NCI-H1048 (cell line): ENCODE measurements at places on chromosomes 11 and 22.

DNA sequence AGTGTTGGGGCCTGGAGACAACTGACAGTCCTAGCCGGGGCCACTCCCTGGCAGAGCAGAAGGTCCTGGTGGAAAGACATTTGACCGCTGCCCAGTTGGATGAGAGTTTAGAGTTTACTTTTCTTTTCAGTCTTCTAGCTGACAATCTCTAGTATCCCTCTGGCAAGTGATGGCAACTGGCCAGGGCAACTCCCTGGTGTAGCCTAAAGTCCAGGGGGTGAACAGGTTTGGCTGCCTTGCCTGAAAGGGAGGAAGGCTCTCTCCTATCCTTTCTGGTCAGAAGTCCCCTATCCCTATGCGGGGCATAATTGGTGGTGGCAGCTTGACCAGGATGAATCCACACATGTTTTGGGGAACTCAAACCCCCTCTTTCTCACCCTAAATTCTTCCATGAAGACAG lies 16.8 kb upstream of the MSANTD2 start:
- DNase-seq: no peak

DNA sequence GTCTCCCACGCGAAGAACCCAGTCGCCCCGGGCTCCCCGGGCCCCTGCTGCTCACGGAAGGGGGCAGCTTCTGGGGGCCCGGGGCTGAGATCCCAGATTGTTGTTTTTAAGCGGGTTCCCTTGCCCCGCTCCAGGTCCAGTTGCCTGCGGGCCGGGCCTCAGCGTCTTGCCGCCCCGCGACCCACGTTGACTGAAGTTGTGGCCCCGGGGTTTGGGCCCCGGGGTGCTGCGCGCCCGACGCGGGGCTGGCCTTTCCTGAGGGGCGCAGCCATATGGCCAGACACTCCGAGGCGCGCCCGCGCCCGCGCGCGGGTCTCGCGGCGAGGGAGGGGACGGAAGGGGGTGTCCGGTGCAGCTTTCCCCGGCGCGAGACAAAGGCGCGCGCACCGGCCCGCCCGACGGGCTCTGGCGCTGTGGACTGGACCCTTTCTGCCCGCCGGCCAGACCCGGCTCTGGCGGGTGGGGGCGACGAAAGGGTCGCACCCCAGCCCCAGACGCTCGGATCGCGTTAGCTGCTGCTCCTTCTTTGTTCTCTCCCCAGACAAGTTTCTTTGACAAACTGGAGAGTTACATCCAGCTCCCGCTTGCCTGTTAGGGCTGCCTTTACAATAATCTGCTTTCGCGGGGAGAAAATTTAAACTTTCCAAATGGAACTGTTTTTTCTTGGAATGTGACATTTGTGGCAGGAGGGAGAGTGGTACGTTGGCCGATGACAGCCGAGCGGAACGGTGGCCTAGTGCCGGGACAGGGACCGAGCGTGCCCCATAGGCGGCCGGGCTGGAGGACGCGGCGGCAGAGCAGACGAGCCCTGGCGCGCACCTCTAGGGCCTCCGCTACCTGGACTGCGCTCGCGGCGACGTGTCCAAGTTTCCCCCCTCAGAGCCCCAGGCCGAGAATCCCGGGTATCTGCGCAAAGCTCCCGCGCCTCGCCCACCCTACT lies 716 bp downstream of the AMOTL1 start:
- no peak for DNase-seq

DNA sequence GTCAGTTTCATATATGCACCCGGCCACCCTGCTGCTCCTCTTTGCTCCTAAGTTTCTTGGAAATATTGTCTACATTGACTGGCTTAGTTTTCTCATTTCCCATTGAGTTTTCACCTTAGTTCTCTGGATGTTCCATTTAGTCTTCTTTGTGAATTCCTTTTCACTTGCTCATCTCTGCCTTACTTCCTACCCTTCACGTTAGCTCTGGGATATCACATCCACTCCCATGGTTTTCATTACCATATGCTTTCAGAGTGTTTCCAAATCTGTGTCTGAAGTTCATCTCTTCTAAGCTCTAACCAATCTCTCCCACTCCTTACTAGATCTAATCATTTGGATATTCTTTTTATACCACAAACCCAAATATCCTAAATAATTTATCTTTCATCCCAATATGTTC lies 226.4 kb downstream of the FAM76B start:
- DNase-seq: no peak

DNA sequence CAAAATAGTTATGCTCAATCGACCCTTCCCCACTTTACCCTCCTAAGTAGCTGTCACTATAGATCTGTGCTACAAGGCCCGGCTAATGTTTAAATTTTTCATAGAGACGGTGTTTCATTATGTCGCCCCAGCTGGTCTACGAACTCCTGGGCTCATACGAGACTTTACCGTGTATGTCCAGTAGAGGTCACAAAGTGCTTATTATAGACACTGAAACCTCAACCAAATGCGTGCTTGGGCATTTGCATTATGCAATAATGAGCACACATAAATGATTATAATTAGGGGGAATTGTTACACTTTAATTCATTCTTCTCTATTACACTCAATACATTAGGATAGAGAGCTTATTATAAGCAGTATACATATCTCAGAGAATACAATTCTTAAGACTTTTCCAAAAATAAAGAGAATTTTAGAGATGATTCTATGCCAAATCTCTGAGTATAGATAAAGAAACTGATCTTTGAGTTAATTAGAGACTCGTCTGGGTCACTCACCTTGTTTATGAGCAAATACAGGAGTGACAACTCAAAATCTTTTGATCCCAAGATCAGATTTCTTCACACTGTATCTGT lies 12.5 kb upstream of the MRPL16 start:
- DNase-seq: no peak

GRCh38 chr22:27205492-27206373 lies 548.3 kb downstream of the MIAT start:
- DNase-seq: no peak

- no peak for DNase-seq
Measured at GRCh38 chr22:45771711-45772110, 100.1 kb downstream of the ATXN10 start.

DNA sequence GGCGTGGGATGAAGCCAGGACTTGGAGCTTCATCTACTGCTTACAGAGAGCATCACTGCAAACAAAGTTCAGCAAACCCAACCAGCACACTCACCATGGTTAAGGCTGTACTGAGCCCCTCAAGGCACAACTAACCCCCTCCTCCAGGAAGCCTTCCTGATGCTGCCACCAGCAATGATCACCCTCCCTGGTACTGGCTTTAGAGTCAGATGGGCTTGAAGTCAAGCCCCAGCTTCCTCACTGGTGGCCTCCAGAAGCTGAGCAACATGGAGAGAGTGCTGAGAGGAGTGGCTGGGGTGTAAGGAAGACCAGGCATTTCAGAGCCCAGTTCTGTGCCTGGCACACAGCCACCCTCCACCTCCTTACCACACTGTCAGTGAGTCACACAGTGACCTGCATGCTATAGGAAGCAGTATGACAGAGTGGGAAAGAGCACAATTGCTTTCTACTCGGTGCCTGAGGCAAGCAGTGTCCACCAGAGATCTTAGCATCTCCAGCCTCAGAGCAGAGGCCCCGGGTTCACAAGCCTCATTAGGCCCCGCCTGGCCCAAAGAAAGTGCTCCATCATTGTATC lies 24.7 kb upstream of the BAIAP2L2 start:
- no peak for DNase-seq

- DNase-seq: no peak
Measured at GRCh38 chr11:60951904-60952741, at the start of gene SLC15A3. TSS of gene SLC15A3 (minus strand) at chr11:60952176. CDS start at chr11:60951551, 625 bp downstream.

DNA sequence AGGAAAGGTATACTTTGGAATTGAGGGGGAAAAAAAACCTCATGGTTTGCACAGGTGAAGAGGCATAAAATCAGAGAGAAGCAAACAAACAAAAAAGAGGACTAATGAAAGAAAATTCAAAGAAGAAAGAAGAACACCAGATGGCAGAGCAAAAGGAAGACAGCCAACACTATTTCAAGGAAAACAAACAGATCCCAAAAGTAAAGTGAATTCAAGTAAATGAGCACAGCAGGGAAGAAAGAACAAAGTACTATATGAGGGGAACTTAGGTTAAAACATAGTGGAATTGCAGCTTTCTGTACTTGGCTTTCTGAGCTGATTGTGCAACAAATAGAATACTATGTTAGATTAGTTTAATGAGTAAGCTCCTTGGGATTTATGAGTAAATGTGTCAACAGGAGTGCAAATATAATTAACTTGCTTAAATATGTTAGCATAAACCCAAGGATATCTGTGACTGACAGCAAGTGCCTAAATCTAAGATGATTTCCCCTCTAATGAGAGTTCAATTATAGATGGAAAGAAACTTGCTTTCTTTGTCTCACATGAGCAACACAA lies 404.6 kb upstream of the CNTN5 start:
- no peak for DNase-seq

GRCh38 chr11:125111001-125111342 lies 454 bp downstream of the TMEM218 start:
- no peak for DNase-seq

GRCh38 chr11:19795082-19795481 lies 82.4 kb downstream of the NAV2 start:
- no peak for DNase-seq

DNA sequence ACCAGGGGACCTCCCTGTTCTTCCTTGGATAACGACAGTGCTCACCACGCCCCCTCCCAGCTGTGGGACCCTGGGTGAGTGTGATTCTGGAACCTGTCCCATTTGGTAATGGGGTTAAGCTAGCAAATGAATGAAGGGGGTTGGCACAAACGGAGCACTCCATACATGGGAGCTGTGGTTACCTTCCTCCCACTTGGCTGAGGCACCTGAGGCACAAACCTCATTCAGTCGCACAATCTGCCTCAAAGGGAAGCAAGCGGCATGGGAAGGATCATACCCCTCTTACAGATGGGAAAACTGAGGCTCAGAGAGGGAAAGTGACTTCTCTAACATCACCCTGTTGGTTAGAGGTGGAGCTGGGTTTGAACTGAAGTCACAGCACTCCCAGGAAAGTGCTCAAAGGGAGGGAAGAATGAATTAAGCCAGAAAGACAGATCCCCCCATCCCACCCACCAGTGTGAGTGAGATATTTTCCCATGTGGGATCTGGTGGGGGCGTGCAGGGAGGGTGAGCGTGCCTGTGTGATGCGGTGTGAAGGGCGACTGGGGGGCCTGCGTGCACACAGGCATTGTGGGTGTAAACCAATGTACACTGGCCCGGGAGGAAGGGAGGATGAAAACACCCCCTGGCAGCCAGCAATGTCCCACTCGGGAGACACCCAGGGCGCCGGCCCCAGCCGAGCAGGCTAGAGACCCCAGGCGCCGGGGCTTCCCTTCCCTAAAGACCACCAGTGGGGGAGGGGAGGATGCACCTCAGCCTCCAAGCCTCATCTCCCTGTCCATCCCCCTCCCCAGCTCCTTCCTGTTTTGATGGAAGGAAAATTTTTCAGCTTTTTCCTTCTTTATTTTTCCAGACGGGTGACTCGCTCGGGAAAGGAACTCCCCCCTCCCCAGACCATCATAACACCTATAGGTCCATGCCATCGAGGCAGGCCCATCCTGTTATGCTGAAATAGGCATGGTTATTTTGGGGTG lies 8.0 kb upstream of the PDGFB start:
- DNase-seq: no peak

- peak; percentile 3 for DNase-seq
Measured at GRCh38 chr11:31397239-31397834, 27.7 kb downstream of the DNAJC24 start.

- DNase-seq: no peak
Measured at GRCh38 chr22:31898926-31899325, 45.4 kb upstream of the YWHAH start.

GRCh38 chr11:62359475-62359874 lies 22.2 kb downstream of the ASRGL1 start:
- DNase-seq: no peak

- DNase-seq: no peak
Measured at GRCh38 chr11:120205596-120206161, 5.2 kb upstream of the OAF start.

- no peak for DNase-seq
Measured at GRCh38 chr11:94804874-94805273, 36.7 kb downstream of the AMOTL1 start.

- no peak for DNase-seq
Measured at GRCh38 chr11:121618516-121618915, 165.7 kb upstream of the SORL1-AS1 start.

- DNase-seq: no peak
Measured at GRCh38 chr11:78991681-78992080, 417.0 kb upstream of the NARS2 start.

DNA sequence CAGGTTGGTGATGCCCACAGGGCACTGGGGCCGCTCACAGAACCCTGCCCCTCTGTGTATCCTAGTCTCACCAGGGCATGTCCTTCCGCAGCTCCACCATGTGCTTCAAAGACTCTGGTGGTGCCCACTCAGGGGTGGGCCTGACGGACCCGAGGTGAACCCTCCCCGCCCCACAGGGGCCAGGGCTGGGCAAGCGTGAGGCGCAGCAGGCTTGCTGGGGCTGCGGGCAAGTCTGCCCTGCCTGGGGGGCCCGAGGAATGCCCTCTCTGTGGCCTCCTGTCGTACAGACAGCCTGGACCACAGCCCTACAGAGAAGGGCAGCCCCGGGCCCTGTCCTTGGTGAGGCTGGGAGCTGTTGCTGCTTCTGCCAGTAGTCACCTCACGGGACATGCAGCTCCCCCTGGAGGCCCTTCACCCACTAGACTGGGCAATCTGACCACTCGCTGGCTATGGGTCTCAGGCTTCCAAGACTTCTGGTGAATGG lies 40.2 kb downstream of the TBX1 start:
- DNase-seq: no peak

DNA sequence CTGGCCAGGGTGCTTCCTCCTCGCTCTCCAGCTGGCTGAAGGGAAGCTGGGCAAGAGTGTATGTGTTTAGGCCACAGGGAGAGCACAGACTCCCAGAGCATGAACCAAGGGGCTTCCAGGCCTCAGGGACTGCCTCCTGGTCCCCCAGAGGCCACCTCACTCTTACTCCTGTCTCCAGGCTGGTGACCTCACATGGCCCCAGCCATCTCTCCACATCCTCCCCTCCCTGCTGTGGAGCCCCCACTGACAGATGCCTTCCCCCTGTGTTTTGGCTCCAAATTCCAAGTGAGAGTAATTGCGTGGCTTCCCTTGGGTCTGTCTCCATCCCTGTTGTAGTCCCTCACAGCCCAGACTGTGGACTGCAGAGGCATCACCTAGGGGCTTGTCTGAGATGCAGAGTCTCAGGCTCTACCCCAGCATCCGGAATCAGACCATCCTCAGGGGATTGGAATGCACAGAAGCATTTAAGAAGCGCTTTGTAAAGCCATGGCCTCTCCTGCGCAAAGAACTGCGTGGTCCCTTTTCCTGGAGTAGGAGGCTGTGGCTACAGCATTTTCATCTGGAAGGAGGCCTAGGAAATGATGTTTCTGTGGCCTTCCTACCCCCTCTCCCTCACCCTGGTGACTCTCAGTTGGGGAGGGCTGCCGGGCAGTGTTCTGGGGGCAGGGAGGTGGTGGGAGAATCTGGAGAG lies 91.1 kb downstream of the ATXN10 start:
- no peak for DNase-seq

- DNase-seq: no peak
Measured at GRCh38 chr11:117303101-117303500, 12.0 kb downstream of the BACE1-AS start.

GRCh38 chr11:8596504-8597046 lies 2.5 kb upstream of the STK33 start:
- no peak for DNase-seq
